Activated CD4-positive, alpha-beta T cell treated with anti-CD3 and anti-CD28 coated beads for 1 hour (primary cell): ENCODE measurements at places on chromosomes 13 and 19.

GRCh38 chr13:103883164-103883563 lies 816.9 kb upstream of the SLC10A2 start:
- no peak for DNase-seq

DNA sequence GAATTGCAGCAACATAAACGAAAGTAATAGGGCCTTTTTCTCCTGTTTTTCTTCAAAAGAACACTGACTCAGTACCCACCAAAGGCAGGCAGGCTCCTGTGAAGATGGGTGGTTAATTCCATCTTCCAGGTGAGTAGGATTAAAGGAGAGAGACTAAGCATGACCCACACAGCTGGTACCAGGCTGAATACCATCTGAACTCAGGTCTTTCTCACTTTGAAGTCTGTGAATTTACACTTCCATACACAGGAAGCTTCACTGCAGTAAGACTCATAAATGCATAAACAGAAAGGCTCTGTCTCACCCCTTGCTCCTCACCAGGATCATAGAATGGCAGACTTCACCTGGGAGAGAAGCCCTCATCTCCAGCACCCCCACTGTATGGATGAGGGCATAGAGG lies 194.6 kb downstream of the KLF12 start:
- DNase-seq = no peak

- DNase-seq = no peak
Observed at GRCh38 chr19:54014920-54015560, 23.6 kb downstream of the CACNG6 start.

DNA sequence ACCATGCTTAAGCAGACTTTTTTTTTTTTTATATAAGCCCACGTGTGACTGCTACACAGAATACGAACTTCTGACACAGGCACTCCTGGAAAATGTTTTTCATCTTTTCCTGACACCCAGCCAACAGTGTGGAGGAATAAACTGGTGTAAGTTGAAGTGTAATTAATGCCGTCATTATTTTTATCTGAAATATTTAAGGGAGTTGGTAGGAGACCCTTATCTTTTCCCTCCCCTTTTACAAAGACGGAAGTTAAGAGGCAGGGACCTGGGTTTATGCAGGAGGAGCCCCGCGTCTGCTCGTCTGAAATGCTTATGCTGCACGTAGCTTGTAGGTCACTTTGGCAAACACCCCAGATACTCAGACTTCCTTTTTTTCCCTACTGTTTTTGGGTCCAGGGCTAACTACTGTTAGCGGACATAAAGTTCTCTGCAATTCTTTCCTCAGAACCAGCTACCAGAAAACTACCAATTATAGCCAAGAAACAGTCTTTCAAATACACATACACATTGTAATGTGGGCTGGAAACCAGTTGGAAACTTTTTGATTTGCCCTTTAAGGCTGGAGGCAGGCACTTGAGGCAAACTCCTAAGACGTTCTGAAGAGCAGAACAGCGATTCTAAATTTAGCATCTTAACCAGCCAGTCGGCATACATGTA lies 50.8 kb downstream of the EFNB2 start:
- no peak for DNase-seq

DNA sequence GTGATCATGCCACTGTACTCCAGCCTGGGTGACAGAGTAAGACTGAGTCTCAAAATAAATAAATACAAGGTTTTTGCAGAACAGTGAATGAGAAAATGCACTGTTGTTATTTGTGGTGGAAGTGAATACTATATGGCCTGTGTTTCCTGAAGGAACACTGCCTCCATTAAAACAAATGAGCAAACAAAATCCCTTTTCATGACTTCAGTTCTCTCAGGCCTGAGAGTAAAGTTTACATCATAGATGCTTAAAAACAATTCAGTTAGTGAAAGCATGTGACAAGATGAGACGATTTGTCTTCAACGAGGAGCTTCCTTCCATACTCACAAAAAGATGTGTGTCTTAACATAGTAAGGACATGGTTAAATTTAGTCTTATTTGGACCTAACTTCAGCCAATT lies 14.4 kb downstream of the SPINT2 start:
- no peak for DNase-seq

DNA sequence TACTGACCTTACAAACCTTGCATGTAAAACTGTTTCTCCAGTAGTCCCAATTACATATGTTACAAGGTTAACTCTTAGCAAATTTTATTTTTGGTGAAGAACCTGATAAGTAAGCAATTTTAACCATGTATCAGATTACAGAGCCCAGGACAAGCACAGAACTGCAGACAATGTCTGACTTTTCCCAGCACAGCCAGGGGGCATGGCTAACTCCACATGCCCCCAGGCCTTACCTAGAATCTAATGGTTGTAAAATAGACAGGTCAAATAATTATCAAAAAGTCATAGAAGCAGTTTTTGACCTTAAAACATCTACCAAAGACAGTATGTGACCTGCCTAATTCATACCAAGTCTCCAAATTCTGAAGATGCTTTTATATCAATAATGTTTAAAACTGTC lies 364.1 kb downstream of the FOXO1 start:
- DNase-seq = no peak
